ENCODE measurements at places on chromosomes 3 and 15.

- DNase-seq, result no peak
Observed at GRCh38 chr3:123353850-123354233, 95.0 kb downstream of the ADCY5 start.

DNA sequence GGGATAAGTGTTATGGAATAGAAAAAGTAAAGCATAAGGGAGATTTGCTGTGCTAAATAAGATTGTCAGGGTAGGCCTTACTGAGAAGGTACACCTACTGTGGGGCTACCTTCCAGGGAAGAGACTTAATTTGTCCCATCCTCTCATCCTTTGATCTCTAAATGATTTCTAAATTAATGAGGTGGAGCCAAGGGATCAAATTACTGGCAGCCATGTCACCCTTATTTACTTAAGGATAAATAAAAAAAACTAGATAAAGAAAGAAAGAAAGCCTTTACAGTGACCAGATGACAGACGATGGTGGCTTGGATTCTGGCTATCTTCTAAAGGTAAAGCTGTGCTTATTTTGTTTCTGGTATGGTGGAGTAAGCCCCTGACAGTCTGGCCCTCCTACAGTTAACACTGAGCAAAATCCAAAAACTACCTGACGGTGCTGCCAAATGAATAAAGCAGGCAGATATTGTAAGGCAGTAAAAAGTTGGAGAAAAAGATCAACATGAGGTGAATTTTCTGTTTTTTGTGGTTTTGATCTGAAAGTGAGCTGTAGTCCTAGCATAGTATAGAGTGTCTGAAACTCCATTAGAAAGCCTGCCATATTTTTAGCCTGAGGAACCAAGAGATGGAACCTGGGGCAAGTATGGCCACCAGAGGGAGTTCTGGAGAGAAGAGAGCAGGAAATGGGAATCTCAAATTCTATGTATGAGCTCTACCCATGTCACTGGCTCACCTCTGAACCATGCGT lies 285.1 kb upstream of the MANF start:
- DNase-seq, result peak; percentile 41

DNA sequence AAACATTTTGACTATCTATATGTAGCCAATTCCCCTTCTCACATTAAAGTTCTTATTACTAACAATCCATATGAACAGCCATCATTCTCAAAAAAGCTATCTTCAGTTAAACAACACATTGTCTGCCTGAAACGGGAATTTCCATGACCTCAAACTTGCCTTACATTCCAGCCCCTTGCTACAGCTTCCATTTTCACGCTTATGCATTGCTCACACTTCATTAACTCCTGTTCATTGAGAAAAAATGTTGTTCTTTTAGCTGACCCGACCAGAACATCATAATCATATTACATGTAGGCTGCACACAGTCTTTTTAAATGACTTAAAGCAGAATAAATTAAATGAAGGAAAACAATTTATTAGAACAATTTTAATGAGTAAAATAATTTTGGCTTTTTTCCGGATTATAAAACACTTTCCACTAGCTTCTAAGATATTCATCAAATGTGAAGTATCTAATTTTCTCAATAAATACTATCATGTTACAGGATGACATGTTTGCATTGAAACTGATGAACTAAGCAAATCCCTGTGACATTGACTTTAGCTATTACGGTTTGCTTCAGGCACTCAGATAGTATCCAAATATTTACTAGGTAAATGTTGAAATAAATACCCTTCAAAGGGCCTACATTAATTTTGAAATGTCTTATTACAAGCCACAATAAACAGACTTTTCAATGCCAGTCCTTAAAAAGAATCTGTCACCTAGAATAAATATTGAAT lies 49.9 kb downstream of the P3H2 start:
- no peak for DNase-seq

GRCh38 chr15:40785164-40785563 lies 15.4 kb downstream of the C15orf62 start:
- no peak for DNase-seq

DNA sequence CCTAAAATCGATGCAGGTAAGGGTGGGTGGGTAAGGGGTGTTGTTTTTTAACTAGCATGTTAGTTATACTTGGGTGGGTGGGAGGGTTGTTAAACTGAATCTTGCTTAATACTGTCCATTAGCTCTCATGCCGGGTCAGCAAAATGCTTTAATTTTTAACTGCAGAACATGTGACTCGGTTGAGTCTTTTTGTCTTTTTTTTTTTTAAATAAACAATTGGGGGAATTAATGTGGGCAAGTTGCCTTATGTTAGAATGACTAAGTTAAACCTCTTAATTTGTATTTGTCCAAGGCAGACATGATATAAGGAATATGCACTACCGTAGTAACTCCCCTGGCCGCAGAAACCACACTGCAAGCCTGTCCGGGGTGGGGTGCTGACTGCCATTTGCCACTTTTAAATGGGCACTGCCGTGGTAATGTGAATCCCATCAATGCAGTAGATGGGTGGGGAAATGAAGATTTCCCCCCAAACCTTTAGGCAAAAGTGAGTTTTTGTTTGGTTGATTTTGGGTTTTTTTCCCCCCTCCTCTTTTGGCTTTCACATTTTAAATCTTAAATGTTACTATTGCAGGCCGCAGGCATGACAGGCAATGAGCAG lies 54.3 kb upstream of the CCR4 start:
- DNase-seq, result no peak

DNA sequence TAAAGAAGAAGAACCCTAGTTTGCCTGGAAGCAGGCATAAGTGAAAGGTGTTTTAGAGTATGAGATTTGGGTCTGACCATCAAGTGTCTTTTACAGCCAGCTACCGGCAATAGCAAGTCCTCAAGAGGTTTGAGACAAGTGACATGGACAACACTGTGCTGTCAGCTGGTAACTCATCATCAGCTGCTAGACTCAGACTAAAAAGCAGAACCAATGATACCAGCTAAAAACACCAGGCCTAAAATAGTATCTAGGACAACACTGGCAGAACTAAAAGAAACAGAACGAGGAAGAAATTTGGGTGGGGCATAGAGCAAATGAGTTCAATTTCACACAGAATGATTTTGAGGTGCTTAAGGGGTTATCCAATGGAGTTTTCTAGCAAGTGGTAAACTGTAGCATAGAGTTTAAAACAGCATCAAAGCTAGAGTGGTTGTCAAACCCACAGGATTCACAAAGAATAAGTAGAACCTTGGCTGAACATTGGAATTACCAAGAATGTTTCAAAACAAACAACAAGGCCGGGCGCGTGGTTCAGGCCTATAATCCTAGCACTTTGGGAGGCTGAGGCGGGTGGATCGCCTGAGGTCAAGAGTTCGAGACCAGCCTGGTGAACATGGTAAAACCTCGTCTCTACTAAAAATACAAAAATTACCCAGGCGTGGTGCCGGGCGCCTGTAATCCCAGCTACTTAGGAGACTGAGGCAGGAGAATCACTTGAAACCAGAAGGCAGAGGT lies 3.9 kb downstream of the CIAO2A start:
- no peak for DNase-seq

Data from DND-41 (cell line).